NCI-H1417 (cell line): ENCODE measurements at places on chromosomes 4 and X.

- no peak for DNase-seq
Observed at GRCh38 chrX:15749642-15750610, 11.9 kb downstream of the CA5B start.

GRCh38 chr4:112975567-112976355 lies 73.7 kb upstream of the ANK2 start:
- DNase-seq: no peak

- no peak for DNase-seq
Observed at GRCh38 chr4:100340512-100341485, 150.5 kb upstream of the DDIT4L start.

DNA sequence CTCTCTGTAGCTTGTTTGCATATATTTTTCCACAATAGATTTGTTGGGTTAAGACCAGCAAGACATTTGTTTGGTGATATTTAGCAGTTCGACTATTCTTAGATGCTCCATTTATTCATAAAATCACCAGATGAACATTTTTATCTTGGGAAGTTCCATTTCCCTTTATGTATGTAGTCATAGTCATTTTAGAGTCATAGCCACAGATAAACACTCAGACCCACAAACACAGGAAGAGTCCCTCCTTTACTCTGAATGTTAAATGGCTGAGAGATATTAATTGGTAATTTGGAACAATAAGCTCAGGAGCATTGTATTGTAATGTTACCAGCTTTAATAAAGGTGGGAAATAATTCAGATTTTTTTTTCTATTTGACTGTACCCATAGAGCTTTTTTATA lies 1608.7 kb downstream of the STIM2 start:
- DNase-seq: no peak

GRCh38 chr4:2934077-2934812 lies 29.0 kb downstream of the NOP14 start:
- DNase-seq: peak; percentile 6

- no peak for DNase-seq
Observed at GRCh38 chr4:137979938-137980337, 262.2 kb downstream of the SLC7A11 start.

DNA sequence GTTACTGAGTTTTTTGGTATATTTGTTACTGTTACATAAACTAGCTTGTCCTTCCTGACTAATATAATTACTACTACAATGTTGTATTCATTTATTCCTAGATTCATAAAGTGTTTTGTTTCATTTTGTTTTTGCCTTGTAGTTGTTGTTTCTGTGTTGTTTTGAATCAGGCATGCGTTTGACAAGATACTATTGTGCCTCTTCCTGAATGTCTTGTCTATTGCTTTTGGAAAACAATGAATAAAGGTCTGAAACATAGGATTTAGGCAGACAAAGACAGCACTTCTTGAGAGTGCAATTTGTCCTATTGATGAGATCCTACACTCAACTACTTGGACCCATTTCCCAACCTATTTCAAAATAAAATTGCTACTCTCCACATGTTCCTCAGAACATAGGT lies 630.4 kb upstream of the BOD1L1 start:
- DNase-seq: no peak
